ENCODE measurements at places on chromosomes 4 and X.

DNA sequence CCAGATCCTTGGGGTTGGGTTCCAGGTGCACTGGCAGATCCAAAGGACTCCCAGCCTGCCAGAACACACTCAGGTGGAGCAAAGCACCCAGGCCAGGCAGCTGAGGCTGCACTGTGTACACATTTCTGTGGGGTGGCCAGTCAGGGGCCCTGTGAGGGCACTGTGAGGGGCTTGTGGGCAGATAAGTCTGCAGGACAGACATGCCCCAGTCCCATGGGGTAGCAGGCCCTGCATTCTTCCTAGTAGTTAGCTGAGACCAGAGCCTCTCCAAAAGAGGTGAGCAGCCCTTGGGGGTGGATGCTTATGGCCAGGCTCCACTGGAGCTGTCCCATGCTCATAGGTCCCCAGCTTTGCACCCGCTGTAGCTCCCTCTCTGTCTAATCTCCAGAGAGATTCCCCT lies 7.6 kb downstream of the ETDB start:
- no peak for DNase-seq

GRCh38 chr4:2060611-2061185 lies 1.6 kb downstream of the NAT8L start:
- no peak for DNase-seq

DNA sequence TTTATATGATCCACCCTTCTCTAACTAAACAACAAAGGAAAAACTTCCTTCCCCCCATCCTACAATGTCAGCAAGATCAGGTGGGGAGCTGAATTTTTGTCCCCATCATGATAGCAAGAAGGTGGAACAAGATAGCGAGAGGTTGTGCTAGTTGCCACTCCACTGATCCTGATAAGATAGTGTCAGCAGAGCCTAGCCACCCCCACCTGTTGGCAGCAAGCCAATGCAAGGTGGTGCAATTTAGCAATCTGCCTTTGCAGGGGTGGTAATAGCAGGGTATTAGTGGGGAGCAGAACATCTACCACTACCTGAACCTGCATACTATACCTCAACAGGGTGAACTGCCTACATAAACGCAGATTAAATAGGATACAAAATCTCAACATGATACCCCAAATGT lies 80.2 kb upstream of the MAMLD1 start:
- no peak for DNase-seq

DNA sequence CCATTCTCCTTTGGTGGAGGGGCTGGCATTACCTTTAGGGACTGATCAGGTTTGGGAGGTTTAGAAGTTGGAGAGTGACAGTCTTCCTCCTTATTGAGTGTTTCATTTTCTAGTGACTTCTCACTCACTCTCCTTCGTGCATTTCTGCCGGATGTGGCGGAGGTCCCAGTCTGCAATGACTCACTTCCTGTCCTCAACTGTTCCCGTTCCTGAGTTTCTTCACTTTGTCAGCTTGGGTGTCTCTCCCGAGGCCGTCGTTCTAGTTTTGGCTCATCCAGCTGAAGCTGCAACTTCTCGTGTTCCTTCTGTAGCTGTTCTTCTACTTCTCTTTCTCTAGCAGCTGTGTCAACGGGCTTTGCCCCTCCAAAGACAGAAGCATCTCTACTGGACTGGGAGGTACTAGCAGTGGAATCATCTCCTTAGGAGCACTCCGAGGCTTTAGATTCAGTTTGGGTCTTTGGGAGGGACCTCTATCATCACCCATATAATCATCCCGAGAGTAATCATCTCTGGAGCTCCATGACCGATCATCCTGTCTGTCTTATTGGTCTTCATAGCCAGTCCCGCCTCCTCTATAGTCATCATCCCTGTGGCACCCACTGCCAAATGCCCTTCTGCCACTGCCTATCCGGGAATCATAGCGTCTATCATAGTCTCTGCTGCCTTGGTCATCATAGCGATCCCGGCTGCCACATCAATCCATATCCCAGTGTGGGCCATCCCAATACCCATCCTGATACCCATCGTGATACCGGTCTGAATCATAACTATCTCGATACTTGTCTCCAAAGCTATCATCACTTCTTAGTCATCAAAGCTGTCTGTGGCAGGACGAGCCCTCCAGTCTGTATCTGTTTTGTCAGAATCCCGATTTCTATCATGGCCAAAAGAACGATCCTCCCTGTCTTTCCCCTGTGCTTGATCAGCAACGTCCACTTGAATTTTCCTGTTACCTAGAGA lies 35.3 kb upstream of the VSIG4 start:
- DNase-seq, result no peak

DNA sequence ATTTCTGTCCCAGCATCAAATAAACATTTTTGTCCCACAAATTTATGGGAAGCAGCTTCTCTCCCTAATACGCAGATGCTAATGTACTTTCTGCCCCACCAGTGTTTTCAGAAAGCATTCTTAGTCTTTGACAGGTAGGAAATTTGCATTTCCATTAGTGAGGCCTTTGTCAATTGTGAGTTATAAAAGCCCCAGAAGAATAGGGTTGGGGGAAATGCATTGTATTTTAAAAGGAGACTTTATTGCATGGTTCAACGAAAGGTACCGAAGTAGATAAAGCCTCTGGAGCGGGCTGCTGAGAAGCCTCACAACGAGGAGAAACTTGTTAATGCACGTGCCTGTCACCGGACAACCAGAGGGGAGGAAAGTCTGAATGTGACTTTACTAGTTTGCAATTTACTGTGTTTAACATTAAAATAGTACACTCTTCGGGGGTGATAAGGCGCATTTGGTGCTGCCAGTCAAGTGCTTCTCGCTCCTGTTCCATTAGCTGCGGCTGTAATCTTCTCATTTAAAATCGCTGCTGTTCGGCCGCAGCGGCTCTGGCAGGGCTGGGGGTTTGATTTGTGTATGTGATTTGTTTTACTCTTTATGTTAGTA lies 63.4 kb downstream of the DCTD start:
- DNase-seq, result no peak

Measured in GM12892 (cell line).